ENCODE measurements at places on chromosomes 2 and 18. TPM values are rescaled to one million over a fixed set of nuclear protein-coding genes. Genes with fewer than 3 reads are reported as not detected.

Gene KCNJ3
- polyA plus RNA-seq = 32.5 TPM

Gene CERKL
- polyA plus RNA-seq = not detected

Gene GULP1
- polyA plus RNA-seq = 3.5 TPM

Gene ALKAL2
- 0.72 TPM for polyA plus RNA-seq

Gene CETN1
- not detected for polyA plus RNA-seq

Gene ABCB11
- polyA plus RNA-seq = 0.07 TPM

Gene ANKRD30B
- not detected for polyA plus RNA-seq

Gene ADAM23
- 17.0 TPM for polyA plus RNA-seq

Gene DSG4
- polyA plus RNA-seq = not detected

Gene ALPP
- not detected for polyA plus RNA-seq
